ENCODE measurements at places on chromosomes 3 and 15. TPM values are rescaled to one million over a fixed set of nuclear protein-coding genes. Genes with fewer than 3 reads are reported as not detected.

Gene SIDT1
- 0.87 TPM for total RNA-seq

Gene DPPA2
- total RNA-seq, result not detected

Gene CCR2
- total RNA-seq, result not detected

Gene ROPN1B
- total RNA-seq, result 0.92 TPM

Gene SUSD5
- total RNA-seq, result 0.93 TPM

Gene LTK
- 0.24 TPM for total RNA-seq

Gene SCAANT1
- not detected for total RNA-seq

Gene MFAP1
- total RNA-seq, result 16.4 TPM

Gene ALG1L2
- 1.6 TPM for total RNA-seq

Gene SAMD7
- total RNA-seq, result not detected

Gene EFHB
- total RNA-seq, result not detected

Gene IMPG2
- 0.50 TPM for total RNA-seq

Gene TLR9
- 0.27 TPM for total RNA-seq

Gene TMOD2
- total RNA-seq, result 1.0 TPM

Gene GOLGA8R
- 0.24 TPM for total RNA-seq

Gene PPP2R3A
- 45.6 TPM for total RNA-seq

Gene LMCD1
- 46.0 TPM for total RNA-seq

Gene SLC9C1
- not detected for total RNA-seq

Gene SLC25A20
- 11.4 TPM for total RNA-seq

Gene CLDN1
- 204 TPM for total RNA-seq

Gene ACTRT3
- total RNA-seq, result 2.2 TPM

Gene STRIT1
- total RNA-seq, result not detected

Gene SLITRK3
- not detected for total RNA-seq

Gene OXSM
- total RNA-seq, result 18.4 TPM

Gene MME
- total RNA-seq, result 14.4 TPM

Gene USF3
- 10.2 TPM for total RNA-seq

Gene DNAH12
- total RNA-seq, result 0.92 TPM

Data from Calu3 (cell line).